Foreskin keratinocyte (primary cell): ENCODE measurements at places on chromosomes 3 and 15. TPM values are rescaled to one million over a fixed set of nuclear protein-coding genes. Genes with fewer than 3 reads are reported as not detected.

HACL1 gene
- 16.3 and 18.4 TPM in 2 replicates for total RNA-seq

GRCh38 chr3:160018959-160019358, 30.3 kb downstream of the IL12A start:
- DNase-seq = no peak

- no peak for DNase-seq
Observed at GRCh38 chr3:124019291-124019690, 27.4 kb upstream of the ROPN1 start.

- DNase-seq = peak; percentile 42
Observed at GRCh38 chr3:19891740-19892139, 42.3 kb downstream of the EFHB start.

GRCh38 chr3:52347716-52348635, 31.9 kb downstream of the DNAH1 start:
- no peak for DNase-seq
